ENCODE measurements at places on chromosomes 11 and 22. TPM values are rescaled to one million over a fixed set of nuclear protein-coding genes. Genes with fewer than 3 reads are reported as not detected.

TANGO2 gene
- polyA plus RNA-seq, result 9.4 TPM

DNA sequence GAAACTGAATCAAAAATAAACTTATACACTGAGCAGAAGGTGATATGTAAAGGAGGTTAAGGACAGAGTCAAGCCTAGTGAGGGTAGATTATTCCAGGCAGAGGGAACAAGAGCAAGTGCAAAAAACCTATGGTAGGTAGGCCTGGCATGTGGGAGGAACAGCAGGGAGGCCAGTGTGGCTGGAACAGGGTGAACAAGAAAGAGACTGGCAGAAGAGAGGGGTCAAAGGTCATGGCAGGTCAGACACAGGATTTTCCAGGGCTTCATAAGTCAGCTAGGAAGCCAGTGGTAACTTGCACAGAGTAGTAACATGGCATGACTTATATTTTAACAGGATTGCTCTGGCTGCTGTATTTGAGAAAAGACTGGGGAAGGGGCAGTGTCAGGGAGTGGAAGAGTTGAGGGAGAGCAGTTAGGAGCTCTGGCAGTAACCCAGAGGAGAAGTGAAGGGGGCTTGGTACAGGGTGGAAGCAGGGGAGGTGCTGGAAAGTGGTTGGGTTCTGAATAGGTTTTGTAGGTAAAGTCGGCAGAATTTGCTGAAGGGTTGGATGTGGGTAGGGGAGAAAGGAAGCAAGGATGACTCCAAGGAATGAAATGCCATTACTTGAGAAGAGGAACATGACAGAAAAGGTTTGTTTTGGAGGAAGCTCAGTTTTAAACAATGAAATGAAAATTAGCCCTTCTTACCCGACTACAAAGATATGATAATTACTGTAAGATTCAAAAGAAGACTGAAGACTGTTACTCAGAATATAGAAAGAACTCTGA is 86.2 kb downstream of the ZNRF3 start:
- DNase-seq, result no peak

GRCh38 chr22:32620992-32621391 is 146.4 kb downstream of the FBXO7 start:
- no peak for DNase-seq

PYGM gene
- polyA plus RNA-seq, result 2.8 TPM

SCGB1A1 gene
- not detected for polyA plus RNA-seq

DNA sequence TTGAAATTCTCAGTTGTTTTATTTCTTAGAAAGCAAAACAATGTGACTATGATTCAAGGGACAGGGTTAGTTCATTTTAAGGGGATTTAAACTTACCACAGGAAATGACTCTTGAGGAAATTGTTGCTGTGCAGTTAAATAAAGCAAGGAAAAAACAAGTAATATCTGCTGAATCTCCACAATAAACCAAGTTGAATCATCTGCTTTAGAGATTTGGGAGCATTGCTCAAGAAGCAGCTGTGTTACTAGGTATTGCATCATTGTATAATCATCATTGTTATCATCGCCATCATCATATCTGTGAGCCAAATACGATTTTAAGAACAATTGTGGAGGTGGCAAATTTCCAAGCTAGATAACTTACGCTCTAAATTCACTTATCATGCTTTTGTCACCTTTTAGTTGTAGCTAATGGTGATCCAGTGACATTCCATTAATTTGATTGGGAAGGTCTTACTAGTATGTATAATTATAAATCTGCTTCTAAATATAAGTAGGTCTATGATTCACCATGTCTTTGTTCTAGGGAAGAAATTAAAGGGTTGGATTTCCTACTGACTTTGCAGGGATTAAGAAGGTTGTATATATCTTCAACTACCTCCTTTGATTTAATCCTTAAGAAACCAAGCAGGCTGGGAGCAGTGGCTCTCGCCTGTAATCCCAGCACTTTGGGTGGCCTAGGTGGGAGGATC is 19.9 kb downstream of the MMP10 start:
- no peak for DNase-seq

- no peak for DNase-seq
Observed at GRCh38 chr22:19110646-19111045, 11.6 kb downstream of the DGCR2 start.

DNA sequence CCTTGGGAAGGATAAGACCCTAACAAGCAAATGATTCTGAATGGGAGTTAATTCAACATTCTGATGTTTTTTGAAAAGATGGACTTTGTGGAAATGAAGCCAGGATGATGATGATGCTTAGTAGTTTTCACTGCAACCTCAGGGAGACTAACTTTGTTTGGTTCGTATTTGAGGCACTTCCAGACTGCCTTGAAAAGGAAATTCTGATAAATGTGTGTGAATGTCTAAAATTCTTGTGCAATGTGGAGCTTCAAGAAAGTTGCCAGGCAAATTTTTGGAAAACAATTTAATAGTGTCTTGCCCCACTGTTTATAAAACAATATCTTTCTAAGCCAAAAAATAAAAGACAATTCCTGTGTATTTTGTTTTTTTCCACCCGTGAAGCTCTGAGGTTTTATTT is 11.2 kb upstream of the NAV2 start:
- DNase-seq, result no peak

- DNase-seq, result no peak
Observed at GRCh38 chr22:46542011-46542985, 4.9 kb upstream of the CELSR1 start.

- no peak for DNase-seq
Observed at GRCh38 chr11:43786016-43786415, 94.6 kb upstream of the ALKBH3 start.

H19 gene
- polyA plus RNA-seq, result 3,162 TPM

DNA sequence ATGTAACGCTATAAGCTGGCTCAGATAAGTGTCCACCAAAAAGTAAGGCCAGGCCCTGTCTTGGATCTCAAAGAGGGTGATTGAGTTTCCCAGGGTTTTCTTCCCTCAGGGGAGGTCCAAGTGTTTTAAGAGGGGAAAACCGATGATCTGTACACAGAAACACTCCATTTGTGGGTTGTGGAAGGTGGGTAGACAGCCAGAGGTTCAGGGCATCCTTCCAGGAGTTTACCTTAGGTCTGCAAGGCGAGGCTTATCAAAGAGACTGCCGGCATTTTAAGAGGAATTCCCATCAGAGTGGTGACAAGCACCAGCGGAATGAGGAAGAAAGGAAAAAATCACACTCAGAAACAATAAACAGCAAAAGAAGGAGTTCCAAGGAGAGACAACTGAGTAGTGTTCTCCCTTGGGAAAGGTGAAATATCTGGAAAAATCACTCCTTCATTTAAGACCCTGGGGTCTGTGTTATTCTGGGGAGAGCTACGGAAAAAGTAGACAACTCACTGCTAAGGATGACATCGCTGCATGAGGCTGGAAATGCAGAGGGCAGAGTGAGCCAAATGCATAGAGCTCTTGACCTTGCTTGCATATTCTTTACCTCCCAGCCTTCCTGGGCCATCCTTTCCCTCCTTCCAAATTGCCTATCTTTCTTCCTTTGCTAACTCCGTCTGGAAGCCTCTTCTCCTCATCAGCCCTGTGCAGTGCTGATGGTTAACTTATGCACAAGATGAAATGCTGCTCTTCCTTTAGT is 22.1 kb upstream of the MMP7 start:
- no peak for DNase-seq

- DNase-seq, result no peak
Observed at GRCh38 chr11:131036514-131036913, 120.2 kb upstream of the SNX19 start.

TLCD5 gene
- 12.2 TPM for polyA plus RNA-seq

FGF3 gene
- polyA plus RNA-seq, result not detected

- DNase-seq, result no peak
Observed at GRCh38 chr11:55852141-55852540, 13.6 kb downstream of the OR5D16 start.

CYB5R2 gene
- 31.4 TPM for polyA plus RNA-seq

GRCh38 chr22:45196926-45197605 is 33.3 kb downstream of the NUP50 start:
- DNase-seq, result no peak

DNA sequence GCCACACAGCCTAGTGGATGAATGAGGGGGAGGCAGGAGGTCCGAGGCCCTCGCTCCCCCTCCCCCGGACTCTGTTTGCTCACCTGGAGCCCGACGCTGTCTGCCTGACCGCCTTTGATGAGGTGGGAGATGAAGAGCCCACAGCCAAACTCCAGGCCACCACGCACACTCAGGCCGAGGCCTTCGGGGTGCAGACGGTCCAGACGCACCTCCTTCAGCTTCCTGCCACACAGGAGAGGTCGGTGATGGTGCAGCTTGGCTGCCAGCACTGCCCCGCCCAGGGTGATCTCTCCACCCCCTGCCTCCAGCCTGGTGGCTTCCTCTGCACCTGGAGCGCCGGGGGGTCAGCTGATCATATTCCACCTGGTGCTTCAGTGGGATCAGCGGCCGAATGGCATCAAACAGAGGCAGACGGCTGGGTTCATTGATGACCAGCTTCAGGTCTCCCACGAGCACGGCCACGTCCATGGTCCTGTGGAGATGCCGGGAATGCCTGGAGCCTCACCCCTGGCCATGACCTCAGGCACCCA is 13.1 kb downstream of the USH1C start:
- no peak for DNase-seq

- DNase-seq, result no peak
Observed at GRCh38 chr11:18280438-18281045, 14.5 kb downstream of the SAA1 start.

TMEM132A gene
- 64.5 TPM for polyA plus RNA-seq

GRCh38 chr22:37166675-37167066 is 17.0 kb upstream of the IL2RB start:
- peak; percentile 69 for DNase-seq

NAALAD2 gene
- polyA plus RNA-seq, result 18.5 TPM

DNA sequence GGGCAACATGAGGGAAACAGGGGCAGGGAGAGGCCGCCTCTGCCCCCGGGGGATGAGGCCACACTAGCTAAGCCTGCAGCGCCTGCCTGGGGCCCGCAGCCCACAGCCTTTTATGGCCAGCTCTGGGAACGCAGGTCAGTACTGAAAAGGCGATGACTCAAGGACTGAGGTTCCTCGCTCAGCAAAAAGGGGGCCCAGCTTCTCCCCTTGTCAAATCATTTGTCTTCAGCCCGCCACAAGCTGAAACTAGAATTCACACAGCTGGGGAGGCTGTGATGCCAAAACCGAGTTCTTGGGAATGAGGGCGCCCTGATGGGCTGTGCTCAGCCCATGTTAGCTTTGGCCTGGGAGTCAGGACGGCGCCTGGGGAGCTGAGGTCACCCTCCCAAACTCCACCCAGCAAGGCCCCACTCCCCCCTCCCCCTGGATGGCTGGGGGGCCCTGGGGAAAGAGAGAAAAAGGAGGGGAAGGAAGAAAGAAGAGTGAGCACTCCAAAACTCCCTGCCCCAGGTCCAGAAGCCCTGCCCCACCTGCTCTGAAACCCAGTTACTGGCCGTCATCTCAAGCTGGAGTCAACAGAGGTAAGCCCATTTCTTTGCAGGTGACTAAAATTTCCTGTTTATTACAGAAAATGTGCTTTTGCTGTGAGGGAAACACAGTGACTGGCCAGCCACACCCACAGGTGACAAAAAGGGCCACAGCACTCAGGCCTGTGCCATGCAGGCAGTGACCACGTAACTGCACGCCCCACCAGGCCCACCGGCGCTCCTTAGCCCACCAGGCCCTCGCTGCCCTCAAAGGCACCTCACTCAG is 13.7 kb downstream of the EHD1 start:
- DNase-seq, result no peak

SLC1A2 gene
- polyA plus RNA-seq, result 0.14 TPM

GRCh38 chr11:118000067-118000849 is 14.1 kb downstream of the IL10RA start:
- DNase-seq, result no peak

- no peak for DNase-seq
Observed at GRCh38 chr11:7672276-7672959, 882 bp downstream of the CYB5R2 start.

FAT3 gene
- polyA plus RNA-seq, result 8.0 TPM

DNA sequence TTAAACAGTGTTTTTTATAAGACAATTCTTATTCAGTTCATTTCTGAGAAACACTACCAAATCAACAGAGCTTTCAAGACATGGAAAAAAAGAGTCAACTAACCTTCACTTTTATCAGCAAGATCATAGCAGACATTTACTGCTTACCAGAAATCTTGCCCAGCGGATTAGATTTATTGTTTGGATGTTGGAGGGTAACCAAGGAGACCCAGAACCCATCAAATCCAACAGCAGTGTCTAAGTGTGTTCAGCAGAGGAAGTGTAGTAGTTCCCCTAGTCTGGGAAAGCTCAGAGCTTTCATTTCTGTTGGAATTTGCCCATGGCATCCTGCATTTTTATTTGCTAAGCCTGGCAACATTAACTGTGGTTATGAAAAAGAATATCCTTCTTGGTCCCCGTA is 2.4 kb upstream of the PGM2L1 start:
- no peak for DNase-seq

Measured in right renal pelvis (tissue), 4 donors.